ENCODE measurements at places on chromosomes 12 and 14. TPM values are rescaled to one million over a fixed set of nuclear protein-coding genes. Genes with fewer than 3 reads are reported as not detected.

- no peak for DNase-seq
Observed at GRCh38 chr12:116903818-116904217, 6.9 kb upstream of the FBXW8 start.

DNA sequence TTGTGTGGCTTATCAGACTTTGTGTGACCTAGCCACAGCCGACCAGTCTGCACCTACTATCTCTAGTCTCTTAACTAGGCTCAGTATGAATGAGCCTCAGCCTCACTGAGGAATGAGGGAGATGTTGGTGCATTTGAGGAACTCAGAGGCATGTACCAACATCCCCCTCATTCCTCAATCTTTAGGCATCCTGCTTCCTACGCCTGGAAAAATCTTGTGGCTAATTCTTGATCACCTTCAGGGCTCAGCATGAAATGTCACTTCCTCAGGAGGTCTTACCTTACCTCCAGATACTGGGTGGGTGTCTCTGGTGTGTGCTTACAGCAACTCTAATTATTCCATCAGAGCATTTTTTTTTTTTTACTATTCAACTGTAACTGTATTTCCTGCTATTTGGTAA, 148.8 kb upstream of the TMCC3 start:
- DNase-seq: no peak

DNA sequence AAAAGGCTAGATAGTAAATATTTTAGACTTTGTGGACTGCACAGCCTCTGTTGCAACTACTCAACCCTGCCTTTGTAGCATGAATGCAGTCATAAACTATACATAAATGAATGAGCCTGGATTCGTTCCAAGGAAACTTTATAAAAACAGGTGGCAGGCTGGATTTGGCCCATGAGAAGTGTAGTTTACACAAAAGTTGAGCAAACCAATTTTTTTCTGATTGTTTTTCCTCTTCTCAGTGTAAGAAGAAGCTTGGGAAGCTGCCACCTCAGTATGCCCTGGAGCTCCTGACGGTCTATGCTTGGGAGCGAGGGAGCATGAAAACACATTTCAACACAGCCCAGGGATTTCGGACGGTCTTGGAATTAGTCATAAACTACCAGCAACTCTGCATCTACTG, 9.5 kb downstream of the OAS1 start:
- DNase-seq: no peak

DNA sequence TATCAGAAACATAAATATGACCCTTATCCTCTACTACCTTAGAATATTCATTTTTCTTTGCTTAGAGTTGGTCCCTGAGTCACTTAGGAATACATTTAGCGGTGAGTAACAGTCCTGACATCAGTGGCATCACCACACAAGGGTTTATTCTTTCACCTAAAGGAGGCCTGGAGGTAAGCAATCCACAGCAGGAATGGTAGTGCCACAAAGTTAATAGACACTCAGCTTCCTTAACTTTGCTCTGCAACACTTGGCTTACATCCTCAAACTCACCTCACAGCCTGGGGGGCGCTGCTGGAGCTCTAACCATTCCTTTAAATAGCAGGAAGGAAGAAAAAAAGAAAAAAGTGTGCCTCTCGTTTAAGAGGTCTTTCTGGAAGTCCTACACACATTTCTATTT, 29.1 kb downstream of the BBOF1 start:
- DNase-seq: no peak

- DNase-seq: no peak
Observed at GRCh38 chr12:78406828-78407227, 457.7 kb upstream of the SYT1 start.

DNA sequence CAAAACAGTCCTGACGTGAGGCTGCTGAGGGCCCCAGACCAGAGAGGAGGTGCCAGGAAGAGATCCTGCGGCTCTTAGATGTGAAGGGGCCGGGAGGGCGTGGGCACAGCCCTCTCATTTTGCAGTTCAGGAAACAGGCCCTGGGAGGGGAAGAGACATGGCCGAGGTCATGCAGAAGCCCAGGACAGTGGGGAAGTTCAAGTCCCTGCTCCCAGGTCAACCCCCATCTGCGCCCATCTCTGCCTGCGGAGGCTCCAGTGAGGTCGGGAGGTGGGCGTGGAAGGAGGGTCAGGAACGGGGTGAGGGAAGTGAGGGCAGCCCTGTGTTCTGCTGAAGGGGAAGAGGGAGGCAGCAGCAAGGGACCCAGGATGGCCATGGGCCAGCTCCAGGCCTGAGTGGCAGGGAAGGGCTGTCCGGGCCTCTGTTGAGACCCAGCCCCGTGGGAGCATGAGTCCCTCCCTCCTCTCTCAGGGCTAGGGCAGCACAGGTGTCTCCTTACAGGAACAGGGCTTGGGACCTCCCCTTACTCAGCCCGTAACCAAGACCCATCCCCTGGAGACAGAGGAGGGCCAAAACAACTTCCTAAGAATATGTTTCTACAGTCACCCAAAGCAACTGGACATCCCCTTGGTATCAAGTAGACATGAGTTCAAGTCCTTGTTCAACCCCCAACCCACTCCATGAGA, 90.8 kb downstream of the LGMN start:
- DNase-seq: no peak

DNA sequence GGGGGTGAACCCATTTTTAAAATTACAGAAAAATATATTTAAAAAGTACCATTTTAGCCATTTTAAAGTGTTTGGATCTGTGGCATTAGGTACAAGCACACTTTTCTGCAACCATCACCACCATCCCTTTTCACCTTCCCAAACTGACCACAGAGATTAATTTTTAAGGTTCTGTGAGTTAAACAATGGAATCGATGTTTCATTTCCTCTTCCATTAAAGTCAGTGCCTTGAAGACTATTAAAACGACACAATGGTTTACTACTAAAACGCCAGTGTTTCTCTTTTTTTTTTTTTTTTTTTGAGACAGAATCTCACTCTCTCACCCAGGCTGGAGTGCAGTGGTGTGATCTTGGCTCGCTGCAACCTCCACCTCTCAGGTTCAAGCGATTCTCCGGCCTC, 78.1 kb upstream of the GPR68 start:
- no peak for DNase-seq

DNA sequence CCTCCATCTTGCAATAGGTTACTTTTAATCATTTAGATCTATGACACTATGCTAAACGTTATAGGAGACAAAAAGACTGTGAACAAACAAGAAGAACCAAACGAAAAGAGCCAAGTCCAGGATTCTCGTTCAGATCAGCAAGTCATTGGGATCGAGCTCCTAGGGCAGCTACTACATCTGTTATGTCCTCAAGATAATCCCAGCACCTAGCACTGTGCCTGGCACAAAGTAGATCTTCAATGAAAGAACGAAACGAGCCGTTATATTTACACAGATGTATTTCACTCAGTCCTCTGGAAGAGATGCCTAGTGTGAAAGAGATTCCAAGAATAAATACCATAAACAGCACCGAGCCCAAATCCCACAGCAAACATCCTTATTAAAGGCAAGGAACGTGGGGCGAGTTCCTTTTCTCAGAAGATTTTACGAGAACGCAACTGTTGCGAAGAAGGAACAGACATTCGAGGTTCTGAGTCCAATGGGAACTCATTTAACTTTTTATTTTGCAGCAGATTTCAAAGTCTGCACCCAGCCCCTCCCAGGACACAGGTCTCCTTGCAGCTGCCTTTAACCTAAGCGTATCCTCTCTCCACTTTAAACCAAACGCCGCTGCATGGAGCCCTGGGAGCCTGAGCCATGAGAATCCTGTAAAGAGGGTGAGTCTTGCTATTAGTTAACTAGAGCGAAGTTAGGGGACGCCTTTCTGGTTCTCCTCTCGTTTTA, 544 bp upstream of the TDP1 start:
- no peak for DNase-seq

- DNase-seq: no peak
Observed at GRCh38 chr14:87443787-87444186, 549.2 kb downstream of the GALC start.

DNA sequence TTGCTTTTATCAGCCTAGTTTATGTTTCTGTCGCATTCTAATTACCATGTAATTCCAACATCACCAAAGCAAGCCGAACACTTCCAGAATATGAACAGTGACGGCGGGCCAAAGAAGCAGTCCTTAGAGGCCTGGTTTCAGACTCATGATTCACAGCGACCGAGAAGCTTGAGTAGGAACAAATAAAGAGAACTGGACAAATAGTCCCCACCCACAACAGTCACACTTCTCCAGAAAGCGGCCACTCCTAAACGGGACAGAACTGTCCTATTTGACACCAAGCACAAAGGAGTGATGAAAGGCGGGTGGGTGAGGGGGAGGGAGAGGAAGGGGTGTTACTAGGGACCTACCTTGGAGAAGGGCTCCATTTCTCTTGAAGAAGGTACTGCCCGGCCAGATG, 136.4 kb downstream of the FOXN3 start:
- no peak for DNase-seq

DNA sequence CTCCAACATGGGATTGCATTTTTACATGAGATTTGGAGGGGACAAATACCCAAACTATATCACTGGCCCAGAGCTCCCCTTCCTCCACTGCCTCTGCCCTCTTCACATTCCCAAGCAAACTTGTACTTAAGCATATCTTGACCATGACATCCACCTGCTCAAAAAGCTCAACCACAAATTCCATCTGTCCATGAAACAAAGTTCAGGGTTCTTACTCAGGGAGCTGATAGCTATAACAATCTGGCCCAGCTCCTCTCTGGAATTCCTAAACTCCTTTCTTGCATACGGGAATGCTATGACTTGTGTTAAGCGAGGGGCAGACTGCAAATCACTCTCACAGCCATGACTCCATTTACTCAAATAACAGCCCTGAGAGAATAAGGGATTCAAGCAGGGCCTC, 152.1 kb downstream of the GALC start:
- no peak for DNase-seq

GRCh38 chr12:104569346-104570173, 112.8 kb downstream of the CHST11 start:
- DNase-seq: peak; percentile 17

DNA sequence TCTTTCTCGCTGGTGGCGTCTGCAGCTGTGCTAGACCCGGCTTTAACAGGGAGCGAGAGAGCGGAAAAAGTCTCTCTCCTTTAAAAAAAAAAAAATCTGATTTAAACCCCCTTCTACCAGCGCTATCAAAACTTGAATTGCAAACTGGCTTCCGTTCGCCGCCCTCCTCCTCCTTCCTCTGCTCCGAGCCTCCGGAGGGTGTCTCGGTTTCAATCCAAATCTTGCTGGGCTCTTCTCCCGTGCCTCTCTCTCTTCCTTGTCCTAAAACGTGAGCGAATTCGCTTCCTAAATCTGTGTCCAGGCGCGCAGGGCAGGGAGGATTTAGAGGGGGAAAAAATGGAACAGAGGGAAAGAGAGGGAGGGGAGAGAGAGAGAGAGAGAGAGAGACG, 272 bp downstream of the TBX3 start:
- DNase-seq: no peak

Gene DYRK4
- 10.4 TPM for total RNA-seq

Gene SLC6A15
- not detected for total RNA-seq

Gene PTPRB
- total RNA-seq: not detected

Gene ADAM20
- total RNA-seq: 0.16 TPM

Gene HCAR3
- 1.3 TPM for total RNA-seq

Gene FKBP11
- 145 TPM for total RNA-seq

Gene CEBPE
- 0.25 TPM for total RNA-seq

Gene ACSS3
- not detected for total RNA-seq

Gene SLC39A2
- total RNA-seq: not detected

Gene OR4Q2
- total RNA-seq: not detected

Gene DEPDC4
- total RNA-seq: not detected

Gene TMPRSS12
- not detected for total RNA-seq

Data from T-helper 17 cell (primary cell).